ENCODE measurements at places on chromosomes 3 and 15.

- DNase-seq: no peak
These were observed 79.7 kb upstream of the FLNB start for GRCh38 chr3:57928511-57928910.

DNA sequence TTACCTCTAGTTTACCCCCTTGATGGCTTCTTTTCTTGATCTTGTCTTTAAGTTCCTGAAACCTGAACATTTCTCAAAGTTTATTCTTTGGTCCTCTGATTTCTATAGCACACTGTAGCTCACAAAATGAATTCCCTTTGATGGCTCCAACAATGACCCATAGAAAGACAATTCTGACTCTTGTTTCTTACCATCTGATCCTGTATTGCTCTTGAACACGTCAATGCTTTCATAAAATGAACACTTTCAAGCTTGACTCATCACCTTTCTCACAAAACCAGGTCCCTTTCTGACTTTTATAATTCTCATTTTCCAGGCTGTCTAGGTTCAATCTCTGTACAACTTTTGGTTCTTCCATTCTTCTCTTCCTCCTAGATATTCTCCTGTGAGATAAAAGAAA, 5.7 kb upstream of the GAP43 start:
- no peak for DNase-seq

- DNase-seq: no peak
These were observed 316.5 kb upstream of the PROK2 start for GRCh38 chr3:72101494-72101893.

DNA sequence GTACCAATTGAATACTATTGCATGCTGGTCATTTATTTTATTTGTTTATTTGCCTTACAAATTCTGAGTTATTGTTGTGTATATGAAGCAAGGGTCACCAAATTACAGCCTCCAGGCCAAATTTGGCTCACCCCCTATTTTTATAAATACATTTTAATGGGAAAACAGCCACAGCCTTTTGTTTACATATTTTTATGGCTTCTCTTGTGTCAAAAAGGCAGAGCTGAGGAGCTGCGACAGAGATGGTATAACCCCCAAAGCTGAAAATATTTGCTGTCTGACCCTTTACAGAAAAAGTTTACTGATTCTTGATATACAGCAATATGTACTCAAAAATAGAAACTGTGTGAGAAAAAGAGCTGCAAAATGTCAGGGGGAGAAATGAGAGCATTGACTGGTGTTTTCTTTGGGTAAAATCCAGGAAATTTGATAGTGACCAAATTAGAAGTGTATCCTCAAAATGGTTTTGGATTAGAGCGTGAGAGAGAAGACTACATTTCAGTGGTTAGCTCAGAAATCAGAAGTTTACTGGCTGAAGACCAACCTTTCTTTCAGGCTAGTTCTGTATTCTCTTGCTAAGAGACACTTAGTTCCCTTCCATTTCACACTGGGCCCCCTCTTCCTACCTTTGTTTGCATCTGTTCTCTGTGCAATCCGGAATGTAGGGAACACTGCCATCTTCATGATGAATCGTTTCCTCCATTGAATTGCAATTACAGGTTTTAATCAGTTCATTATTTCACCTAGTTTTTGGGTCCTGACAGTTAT, 757.8 kb downstream of the AGBL1 start:
- DNase-seq: no peak

DNA sequence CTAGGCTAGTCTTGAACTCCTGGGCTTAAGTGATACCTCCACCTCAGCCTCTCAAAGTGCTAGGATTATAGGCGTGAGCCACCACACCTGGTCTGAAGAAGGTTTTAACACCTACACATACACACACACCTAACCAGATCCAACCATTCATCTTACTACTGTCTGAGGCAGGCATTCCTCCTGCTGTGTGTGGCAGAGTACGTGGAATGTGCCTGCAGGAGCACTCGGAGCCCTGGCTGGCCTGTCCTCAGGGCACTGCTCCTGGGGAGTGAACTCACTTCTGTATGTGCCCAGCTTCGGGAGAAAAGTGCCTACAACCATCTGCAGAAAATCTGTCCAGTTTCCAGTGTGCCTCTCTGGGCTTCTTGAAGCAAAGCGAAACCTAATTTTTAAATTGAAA, 58.2 kb upstream of the LIMD1 start:
- no peak for DNase-seq

Data from fibroblast of the aortic adventitia (primary cell).